ENCODE measurements at places on chromosomes 7 and 10. TPM values are rescaled to one million over a fixed set of nuclear protein-coding genes. Genes with fewer than 3 reads are reported as not detected.

GRCh38 chr10:94402843-94403379 is 570 bp downstream of the TBC1D12 start:
- no peak for DNase-seq

GRCh38 chr10:79941146-79941545 is 7.8 kb downstream of the SFTPD start:
- DNase-seq = no peak

- DNase-seq = no peak
Measured at GRCh38 chr7:85292908-85293576, 106.2 kb upstream of the SEMA3D start.

DNA sequence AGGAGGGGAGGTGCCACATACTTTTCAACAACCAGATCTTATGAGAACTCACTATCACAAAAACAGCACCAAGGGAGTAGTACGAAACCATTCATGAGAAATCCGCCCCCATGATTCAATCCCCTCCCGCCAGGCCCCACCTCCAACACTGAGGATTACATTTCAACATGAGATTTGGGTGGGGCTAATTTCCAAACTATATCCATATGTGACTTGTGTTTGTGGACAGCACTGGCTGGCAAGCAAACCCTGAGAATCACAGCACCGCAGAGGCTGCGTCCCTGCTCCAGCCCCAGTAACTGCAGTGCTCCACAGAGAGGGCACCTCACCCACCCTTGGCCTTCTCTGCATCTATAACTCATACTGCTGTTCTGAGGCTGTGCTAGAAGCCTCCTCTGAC is 211.2 kb upstream of the PODXL start:
- DNase-seq = no peak

- peak; percentile 36 for DNase-seq
Measured at GRCh38 chr10:103192089-103192450, 1.0 kb downstream of the NT5C2 start.

DNA sequence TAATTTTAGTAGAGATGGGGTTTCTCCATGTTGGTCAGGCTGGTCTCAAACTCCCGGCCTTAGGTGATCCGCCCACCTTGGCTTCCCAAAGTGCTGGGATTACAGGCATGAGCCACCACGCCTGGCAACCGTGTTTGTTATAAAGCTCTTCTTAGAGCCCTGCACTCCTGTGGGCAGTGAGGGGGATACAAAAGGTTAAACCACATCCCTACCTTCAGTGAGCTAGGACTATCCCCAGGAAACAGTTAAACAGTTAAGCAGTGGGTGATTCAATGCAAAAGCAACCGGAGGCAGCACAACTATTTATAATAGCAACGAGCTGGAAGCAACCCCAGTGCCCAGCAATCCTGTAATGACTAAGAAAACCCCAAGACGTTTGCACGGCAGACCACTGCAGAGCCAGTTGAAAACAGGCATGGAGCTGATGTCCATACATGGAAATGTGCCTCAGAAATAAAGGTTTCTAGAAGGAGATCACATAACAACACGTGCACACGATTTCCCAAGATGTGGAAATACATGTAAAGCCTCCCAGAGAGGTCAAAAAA is 107.2 kb upstream of the LYZL2 start:
- peak; percentile 58 for DNase-seq

DPCD gene
- total RNA-seq = 21.5 TPM

PNLIPRP3 gene
- 5.8 TPM for total RNA-seq

NANOS1 gene
- total RNA-seq = 3.0 TPM

VWC2 gene
- total RNA-seq = 0.49 TPM

Measured in skin of body (tissue), 3 donors.